ENCODE measurements at places on chromosomes 1 and 21.

DNA sequence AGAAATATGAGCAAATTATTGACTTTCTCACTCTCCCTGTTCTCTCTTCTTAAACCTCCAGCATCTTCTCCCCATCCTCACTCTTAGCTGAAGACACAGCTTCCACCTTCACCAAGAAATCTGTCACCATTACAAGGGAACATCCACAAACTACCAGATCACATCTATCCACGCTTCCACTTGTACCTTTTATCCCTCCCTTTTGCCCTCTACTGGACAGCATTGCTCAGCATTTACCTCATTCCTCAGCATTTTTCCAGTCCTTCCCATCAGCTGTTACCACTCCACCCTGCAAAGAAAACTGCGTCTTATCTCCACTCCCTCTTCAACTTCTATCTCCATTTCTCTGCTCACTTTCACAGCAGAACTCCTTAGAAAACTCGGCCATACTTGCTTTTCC, 42.6 kb downstream of the KCNJ6 start:
- no peak for DNase-seq

GRCh38 chr1:214499732-214500131, 51.7 kb downstream of the PTPN14 start:
- DNase-seq = no peak

DNA sequence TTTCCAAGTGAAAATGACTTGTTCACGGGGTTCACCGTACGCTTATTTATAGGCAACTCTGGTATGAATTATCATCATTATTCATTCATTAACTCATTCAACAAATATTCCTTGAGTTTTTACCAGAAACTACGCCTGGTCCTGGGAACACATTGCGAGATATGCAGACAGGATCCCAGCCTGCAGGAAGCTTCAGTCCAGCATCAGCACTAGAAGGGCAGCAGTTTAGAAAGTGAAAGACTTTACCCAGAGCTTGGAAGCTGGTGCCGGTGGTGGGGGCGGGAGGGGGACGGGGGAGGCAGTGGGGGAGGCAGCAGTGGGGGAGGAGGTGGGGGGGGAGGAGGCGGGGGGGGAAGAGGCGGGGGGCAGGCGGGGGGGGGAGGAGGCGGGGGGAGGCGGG, 55.9 kb downstream of the SETD4 start:
- no peak for DNase-seq

GRCh38 chr21:46549650-46550049, 55.2 kb downstream of the S100B start:
- no peak for DNase-seq

GRCh38 chr1:47951026-47951425, 46.2 kb downstream of the TRABD2B start:
- peak; percentile 84 for DNase-seq

GRCh38 chr1:54311506-54311905, 94.7 kb downstream of the SSBP3 start:
- no peak for DNase-seq

GRCh38 chr1:108200687-108201051, 526 bp upstream of the SLC25A24 start:
- peak; percentile 88 for DNase-seq

DNA sequence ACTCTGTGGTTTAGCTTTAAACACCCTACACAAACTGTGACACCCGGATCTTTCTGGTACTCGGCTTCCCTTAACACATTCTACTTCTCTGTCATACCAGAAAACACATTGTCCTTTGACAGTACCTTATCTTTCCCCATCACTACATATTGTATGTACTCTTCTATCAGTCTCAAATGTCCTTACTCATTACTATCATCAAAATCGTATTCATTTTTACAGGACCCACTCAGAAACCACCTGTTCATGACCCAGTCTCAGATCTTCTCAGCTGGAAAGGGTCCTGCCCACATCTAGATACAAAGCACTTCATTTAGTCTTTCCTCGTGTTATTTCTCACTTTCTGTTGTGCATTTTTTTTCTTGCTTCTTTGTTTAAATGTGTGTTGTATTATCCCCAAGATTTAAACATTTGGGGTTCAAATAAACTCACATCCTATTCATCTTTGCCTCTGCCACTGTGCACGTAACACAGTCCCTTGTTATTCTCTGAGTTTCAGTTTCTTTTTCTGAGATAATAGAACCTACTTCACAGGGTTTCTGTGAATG, 27.7 kb downstream of the CD34 start:
- no peak for DNase-seq

DNA sequence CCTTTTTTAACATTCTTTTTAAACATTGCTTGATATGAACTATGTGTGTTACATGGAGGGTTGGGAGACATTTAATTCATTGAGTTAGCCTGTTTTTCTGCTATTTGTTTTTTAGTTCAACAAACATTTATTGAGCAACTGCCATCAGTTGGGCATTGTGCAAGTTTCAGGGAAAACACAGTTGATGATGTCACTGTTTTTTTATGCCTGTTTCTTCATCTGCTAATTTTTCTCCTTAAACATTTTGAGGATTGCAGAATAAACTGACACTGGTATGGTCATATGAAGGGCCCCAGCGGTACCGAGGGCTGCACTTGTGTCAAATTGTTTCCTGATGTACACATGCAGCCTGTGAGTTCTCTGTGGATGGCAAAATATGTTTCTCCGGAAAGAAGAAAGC, 253.0 kb downstream of the FGGY start:
- no peak for DNase-seq

DNA sequence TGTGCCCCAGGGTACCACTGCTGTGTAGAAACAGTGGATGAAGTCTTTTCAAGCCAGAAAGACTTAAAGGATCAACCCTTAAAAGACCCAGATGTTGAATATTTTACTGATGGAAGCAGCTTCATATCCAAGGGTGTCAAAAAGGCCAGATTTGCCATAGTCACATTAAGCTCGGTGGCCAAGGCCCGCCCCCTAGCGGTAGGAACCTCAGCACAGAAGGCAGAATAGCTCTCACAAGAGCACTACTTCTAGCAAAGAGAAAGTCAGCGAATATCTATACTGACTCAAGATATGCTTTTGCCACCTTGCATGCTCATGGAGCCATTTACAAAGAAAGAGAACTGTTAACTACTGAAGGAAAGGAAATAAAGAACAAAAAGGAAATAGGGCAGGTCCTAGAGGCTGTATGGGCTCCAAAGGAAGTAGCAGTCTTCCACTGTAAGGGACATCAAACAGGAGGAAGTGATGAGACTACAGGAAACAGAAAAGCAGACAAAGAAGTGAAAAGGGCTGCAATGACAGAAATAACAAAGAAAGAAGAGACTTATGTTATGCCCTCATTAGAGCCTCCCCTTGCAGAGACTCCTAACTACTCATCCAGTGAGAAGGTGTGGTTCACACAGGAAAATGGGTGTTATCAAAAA, 90.5 kb downstream of the LIPI start:
- peak; percentile 56 for DNase-seq

DNA sequence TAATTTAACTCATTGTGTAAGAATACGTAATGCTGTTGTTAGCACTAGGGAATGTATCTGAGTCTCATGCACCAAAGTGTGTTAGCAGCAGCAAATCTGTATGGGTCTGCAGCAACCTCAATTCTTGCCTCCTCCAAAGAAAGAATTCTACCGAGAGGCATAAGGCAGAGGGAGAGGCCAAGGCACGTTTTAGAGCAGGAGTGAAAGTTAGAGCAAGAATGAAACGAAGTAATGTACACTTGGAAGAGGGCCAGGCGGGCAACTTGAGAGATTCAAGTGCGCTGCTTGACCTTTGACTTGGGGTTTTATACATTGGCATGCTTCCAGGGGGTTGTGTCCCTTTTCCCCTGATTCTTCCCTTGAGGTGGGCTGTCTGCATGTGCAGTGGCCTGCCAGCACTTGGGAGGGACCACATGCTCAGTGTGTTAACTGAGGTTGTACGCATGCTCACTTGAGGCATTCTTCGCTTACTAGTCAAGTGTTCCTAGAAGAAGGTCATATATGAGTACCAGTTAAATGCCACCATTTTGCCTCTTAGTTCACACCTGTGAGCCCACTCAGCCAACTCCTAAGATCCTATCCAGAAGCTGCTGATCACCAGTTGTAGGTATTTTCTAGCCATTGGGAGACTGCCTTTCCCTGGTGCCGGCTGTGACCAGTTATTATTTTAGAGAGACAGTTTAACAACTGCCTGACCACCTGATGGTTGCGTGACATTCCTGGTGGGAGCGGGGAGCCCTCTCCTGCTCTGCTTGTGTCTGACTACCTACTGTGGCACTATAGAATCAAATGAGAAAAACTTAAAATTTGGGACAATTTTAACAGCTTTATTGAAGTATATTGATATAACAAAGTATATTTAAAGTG, 2.7 kb upstream of the CNN3 start:
- no peak for DNase-seq

- no peak for DNase-seq
Observed at GRCh38 chr1:154867841-154868605, 2.1 kb downstream of the KCNN3 start.

GRCh38 chr1:91757763-91758460, 128.0 kb downstream of the TGFBR3 start:
- DNase-seq = no peak

GRCh38 chr1:14850563-14850962, 252.1 kb downstream of the KAZN start:
- DNase-seq = no peak

GRCh38 chr1:171032822-171033702, 57.6 kb upstream of the FMO3 start:
- DNase-seq = no peak

GRCh38 chr1:217946511-217946910, 315.4 kb downstream of the SPATA17 start:
- DNase-seq = no peak

GRCh38 chr1:100542285-100542684, 4.3 kb downstream of the GPR88 start:
- DNase-seq = no peak

Data from head of caudate nucleus (tissue), 42 donors.